Stimulated activated naive CD4-positive, alpha-beta T cell (primary cell): ENCODE measurements at places on chromosomes 2 and 18.

- DNase-seq, result no peak
Measured at GRCh38 chr2:240467659-240468302, 32.3 kb downstream of the GPC1 start.

DNA sequence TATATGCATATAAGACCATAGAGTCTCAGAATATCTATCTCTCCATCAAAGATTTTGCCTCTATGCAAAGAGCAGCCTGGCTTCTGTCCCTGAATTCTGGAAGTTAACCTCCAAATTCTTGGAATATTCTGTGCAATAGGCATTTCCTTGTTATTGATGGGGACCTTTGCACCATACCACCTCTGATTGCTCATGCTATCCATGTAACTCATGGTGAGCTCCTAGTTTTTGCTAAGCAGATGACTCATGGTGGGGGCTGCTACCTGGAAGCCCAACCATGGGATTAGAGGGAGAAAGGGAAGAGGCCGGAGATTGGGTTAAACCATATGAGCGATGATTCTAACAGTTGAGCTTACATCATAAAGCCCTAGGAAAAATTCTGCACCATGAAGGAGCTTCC lies 310.2 kb upstream of the FIGN start:
- DNase-seq, result no peak

- no peak for DNase-seq
Measured at GRCh38 chr2:137020452-137021196, 255.3 kb downstream of the THSD7B start.

DNA sequence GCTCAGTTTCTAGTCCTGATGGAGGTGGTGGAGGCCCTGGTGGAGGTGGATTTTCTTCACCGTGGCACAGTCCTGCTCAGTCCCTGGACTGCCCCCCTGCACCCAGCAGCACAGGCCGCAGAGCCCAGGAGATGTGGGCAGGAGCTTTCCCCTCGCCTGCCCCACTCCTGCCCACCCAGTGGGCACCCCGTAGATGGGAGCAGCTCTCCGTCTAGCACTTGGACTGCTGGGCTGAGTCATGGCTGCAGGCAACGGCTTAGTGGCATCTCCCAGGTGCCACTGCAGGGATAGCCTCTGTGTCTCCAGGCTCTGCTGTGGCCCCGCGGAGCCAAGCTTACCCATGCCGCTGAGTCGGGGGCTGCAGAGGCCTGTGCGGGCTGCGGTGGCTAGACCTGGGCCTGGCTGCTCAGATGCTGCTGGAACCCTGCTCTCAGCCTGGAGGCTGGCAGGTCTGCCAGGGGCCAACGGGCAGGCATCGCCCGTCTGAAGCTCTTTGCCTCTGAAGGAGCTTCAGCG lies 92.3 kb upstream of the CTDP1 start:
- no peak for DNase-seq

DNA sequence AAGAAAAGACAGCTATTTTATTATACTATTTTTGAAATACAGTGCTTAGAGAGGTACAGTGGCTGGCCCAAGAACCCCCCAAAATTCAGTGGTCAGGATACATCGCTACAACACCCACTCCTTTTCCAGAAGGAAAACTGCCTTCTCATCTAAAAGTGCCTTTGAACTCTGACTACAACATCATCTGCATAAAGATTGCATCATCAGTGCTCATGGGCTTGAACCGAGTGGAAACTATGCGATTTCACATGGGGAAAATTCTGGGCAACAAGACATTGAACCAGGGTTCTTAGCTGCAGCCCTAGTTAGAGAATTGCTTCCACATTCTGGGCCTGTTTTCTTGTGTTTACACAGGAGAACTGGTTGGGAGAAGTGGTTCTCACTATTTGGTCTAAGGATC lies 294.6 kb upstream of the SLC14A2 start:
- no peak for DNase-seq

- DNase-seq, result no peak
Measured at GRCh38 chr2:72782520-72782919, 43.3 kb downstream of the EXOC6B start.

DNA sequence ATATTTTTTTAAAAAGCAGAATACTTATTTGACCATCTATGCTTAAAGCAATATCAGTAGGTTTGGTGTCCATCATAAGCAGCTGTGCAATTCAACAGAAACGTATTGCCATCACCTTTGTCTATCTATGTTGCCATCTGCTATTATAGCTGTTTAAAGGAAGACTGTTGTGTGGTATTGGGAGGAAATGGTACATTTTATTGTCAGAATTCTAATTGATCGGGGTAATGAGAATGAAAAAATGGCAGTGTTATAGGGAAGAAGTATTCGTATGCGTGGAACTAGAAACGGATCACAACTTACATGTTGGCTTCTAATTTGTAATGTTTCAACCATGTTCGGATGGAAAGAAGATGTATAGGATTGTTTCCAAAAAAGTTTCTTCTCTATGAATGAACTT lies 90.3 kb upstream of the RANBP2 start:
- DNase-seq, result no peak

DNA sequence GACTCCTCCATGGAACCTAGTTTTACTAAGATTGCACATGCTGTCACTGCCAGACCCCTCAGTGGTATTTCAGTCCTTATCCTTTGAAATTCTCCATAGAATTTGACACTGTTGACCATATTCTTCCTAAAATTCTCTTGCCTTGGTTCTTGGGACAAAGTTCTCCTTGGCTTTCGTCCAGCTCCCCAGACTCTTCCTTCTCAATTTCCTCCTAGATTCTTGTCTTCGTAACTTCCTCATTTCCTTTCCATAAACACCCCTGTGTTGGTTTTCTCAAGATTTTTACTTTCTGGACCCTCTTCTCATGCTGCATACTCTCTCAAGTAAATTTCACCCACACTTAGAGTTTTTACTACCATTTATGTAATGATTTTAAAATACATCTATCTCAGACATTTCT lies 96.6 kb upstream of the TWSG1 start:
- no peak for DNase-seq

DNA sequence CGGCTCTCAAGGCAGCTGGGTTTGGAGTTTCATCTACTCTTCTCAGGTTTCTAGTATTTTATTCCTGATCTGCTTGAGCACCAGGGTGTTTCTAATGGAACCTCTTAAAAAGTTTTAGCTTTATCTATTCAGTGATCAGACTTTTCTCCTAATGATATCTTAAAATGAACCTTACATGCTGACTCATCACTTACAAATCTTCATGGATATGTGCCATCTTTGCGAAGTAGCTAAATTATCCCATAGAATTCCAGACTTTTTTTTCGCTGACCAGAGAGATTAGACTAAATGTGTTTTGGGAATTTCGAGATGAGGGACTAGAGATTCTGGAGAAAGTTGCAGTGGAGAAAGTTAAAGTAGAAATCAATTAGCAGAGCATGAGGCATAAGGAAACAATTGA lies 401.0 kb downstream of the GRB14 start:
- DNase-seq, result no peak

DNA sequence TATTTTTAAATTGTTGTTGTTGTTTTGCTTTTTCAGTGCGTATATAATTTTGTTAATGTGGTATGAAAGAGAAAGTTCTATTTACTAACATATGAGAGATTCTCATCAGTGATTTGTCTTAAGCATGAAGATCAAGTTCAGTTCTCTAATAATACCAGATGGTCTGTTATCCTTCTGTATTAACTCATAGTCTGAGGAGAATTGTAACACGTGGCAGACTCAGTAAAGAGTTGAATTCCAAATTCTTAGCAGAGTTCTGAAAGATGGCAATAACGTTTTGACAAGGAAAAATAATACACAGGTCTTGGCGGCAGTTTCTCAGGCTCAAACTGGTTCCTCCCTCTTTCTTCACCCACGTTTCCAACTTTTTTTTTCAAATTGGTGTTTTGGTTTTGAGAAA lies 17.2 kb upstream of the COL3A1 start:
- no peak for DNase-seq

DNA sequence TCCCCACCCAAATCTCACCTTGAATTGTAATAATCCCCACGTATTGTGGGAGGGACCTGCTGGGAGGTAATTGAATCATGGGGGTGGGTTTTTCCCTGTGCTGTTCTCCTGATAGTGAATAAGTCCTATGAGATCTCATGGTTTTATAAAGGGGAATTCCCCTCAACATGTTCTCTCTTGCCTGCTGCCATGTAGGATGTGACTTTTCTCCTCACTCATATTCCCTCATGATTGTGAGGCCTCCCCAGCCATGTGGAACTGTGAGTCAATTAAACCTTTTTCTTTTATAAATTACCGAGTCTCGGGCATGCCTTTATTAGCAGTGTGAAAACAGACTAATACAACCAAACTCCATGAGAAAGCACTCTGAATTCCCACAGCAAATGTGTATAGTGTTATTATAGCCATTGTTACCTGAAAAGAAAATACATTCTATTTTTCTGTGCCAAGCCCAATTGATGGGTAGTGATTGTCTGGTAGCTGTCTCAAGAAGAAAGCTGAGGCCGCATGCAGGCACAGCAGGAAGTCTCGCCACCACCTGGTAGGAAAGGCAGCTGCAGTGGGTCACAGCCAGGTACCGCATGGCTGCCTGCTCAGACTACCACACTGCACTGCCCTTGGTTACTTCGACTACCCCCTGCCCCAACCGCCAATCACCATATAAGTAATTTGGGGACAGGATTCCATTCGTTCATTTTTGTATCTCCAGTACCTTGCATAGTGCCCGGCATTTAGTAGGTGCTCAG lies 10.3 kb upstream of the ZBTB7C start:
- DNase-seq, result no peak

GRCh38 chr2:181354626-181355025 lies 102.6 kb upstream of the ITGA4 start:
- DNase-seq, result no peak

GRCh38 chr2:215722986-215723630 lies 287.2 kb upstream of the FN1 start:
- no peak for DNase-seq
